Vagina (tissue), 2 donors: ENCODE measurements at places on chromosomes 6 and 20. TPM values are rescaled to one million over a fixed set of nuclear protein-coding genes. Genes with fewer than 3 reads are reported as not detected.

ULBP3 gene
- 1.7 TPM for total RNA-seq

BMP2 gene
- 8.6 TPM for total RNA-seq

NKX2-2 gene
- not detected for total RNA-seq

SGK2 gene
- total RNA-seq, result 5.4 TPM
